Mesenchymal stem cell (in vitro differentiated cells and primary cell): ENCODE measurements at places on chromosomes 1 and 21.
A peak's percentile ranks its signal among the peaks of the same experiment; 100 is the strongest.

- DNase-seq = peak; percentile 18
Observed at GRCh38 chr1:113388621-113389358, 1.5 kb upstream of the MAGI3 start.

DNA sequence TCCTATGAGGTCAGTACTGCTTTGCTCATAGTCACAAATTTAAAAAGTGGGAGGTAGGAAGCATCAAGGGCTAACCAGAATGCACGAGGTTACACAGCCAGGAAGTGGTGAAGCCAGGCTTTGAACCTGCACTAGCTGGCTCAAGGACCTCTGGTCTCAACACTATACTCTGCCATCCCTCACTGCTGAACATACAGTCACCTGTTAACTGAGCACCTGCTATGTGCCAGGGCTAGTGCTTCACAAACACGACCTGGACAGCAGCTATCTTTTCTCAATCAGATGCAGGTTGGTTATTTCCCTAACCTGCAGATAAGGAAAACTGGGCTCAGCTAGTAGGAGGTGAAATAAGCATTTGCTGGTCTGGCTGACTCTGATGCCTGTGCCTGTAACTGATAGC, 73.0 kb downstream of the GLIS1 start:
- no peak for DNase-seq

DNA sequence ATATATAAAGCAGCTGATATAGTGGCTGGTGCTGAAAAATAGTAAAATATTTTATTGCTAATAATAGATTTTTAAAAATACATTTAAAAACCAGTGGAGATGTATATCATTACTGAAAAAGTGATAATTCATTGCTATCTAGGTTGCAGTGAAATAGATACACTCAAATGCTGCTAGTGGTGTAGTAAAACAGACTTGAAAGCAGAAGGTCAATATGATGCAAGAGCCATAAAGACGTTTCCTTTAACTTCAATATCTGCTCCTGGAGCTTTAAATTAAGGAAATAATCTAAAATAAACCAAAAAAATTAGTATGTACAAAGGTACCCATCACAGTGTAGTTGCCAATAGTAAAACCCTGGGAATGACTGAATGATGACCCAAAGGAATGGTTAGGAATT, 26.2 kb downstream of the RHEX start:
- DNase-seq = no peak

DNA sequence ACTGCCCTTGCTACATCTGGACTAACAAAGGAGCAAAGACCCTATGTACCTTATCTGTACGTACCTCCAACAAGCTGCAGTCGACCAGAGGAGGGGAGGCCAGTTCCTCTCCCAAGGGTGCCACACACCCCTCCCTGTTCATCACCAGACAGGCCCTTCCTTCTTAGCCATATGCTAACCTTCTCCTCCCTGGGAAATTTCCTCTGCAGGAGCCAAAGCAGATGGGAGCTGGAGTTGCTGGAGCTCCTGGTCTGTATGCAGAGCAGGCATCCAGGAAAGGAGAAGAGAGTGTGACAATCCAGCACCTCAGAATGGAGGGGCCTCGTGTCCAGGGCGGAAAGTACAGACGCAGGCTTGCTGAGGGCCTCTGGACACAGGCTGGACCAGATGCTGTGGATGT, 48.5 kb downstream of the C8B start:
- DNase-seq = no peak

DNA sequence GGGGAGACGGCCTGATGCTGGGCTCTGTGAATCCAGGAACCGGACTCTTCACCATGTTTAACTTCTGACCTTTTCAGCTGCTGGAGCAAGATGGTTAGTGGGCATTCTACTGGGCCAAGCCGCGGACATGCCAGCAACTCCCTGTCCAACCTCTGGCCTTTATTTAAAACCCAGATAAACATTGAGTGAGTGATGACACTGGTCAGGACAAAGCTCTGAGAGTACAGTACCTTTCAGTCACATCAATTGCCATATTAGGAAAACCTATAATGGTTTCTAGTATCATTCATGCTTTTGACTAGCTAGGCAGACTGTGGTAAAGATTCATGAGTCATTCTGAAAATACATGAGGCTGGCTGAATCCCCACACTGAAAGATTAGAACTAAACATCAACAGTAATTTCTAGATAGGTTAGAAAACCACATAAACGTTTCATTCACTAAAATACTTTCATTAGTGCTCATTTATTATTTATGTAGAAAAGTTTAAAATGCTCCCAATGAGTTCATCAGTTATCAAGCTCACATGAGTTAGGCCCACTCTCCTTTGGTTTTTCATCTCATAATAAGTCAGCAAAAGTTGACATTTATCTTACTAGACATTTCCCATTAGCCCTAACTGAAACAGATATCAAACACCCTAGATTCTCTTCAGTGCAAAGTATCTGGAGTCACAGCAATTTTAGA, 7.1 kb upstream of the ACTA1 start:
- DNase-seq = peak; percentile 75

DNA sequence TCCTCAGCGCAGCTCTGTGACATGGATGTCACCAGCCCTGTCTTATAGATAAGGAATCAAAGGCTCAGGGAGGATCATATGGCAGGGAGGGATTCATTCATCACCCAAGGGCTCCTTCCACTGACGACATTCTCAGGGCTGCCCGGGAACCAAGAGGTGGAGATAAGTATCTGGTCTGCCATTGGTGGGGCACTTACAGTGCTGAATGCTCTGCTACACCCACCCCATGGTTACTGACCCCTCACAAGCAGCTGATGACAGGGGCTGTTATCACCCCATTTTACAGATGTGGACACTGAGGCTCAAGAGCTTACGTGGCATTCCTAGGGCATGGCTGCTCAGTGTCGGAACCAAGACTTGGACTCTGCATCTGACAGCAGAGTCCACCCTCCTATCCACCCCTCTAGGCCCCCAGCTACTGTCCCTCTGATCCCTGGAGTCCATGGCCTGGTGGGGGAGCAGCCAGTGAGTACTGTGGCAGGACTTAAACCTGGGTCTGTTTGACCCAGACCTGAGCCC, 155.1 kb downstream of the PTPRU start:
- no peak for DNase-seq

GRCh38 chr1:102174259-102174863, 177.6 kb upstream of the OLFM3 start:
- DNase-seq = no peak

GRCh38 chr1:61184040-61184713, 101.8 kb downstream of the NFIA start:
- DNase-seq = no peak

- no peak for DNase-seq
Observed at GRCh38 chr1:83637009-83637408, 361.9 kb downstream of the TTLL7 start.

DNA sequence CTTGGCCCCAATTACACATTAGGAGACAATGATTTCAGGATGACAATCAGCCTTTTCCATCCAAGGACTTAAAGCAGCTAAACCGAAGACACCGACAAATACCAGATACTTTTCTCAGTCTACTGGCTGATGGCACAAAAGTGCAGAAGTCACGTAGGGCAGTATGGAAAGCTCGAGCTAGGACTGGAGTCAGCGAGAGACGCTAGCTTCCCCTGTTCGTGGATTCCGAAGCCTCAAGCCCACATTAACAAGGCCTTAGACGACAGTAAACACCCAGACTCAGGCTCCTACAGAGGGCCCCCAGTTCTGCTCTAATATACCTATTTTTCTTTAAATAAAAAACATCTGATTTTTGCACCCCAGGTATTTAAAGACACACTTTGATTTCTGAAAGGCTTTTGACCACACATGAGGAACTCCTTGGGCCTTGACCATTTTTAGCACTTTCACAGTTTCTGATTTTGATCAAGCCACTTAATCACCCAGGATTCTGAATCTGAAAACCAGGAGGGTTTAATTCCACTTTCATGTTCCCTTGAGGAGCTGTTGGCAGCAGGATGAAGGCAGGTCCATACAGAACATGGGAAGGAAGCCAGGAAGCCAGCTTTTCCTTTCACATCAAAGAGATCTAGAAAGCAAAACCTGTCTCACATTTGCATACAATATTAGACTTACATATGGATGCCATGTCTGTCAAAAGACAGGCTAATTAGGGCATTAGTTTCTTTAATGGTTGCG, 204.1 kb downstream of the GABPA start:
- DNase-seq = peak; percentile 22

- DNase-seq = peak; percentile 33
Observed at GRCh38 chr1:23719162-23719820, 24.0 kb upstream of the ELOA start.

DNA sequence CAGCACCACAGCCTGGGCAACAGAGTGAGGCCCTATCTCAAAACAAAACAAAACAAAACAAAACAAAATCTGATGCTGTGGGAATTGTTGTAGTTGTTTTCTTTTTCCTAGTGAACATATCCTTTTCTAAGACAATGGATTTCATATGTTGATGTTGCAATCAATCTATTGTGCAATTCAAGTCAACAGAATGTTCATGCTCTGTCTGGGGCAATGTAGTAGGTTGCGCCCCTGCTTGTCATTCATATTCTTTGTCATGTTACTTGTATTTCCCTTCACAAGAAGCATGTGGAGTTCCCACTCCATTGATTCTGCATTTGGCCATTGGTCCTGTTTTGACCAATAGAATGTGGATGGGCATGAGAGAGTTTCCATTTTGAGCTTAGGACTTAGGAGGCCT, 223.9 kb downstream of the DUSP10 start:
- DNase-seq = peak; percentile 20

DNA sequence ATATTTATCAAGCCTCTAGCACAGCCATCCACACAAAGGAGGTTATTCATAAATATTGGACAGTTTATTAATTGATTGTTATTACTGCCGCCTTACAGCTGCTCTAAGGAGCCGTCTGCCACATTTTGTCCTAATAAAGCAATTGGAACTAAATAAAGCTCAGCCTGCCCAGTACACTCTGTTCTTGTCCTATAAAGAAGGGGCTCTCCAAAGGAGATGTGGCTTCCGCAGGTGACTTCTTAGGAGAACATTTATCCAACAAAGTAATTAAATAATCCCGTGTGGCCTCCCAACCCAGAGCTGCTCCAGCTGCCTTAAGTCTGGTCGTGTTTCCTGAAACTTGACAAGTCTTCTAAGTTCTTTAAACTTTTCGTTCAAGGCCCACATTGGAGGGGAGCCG, 497.7 kb downstream of the NPHP4 start:
- DNase-seq = no peak

- DNase-seq = peak; percentile 77
Observed at GRCh38 chr1:212218911-212219310, 66.3 kb upstream of the PPP2R5A start.

DNA sequence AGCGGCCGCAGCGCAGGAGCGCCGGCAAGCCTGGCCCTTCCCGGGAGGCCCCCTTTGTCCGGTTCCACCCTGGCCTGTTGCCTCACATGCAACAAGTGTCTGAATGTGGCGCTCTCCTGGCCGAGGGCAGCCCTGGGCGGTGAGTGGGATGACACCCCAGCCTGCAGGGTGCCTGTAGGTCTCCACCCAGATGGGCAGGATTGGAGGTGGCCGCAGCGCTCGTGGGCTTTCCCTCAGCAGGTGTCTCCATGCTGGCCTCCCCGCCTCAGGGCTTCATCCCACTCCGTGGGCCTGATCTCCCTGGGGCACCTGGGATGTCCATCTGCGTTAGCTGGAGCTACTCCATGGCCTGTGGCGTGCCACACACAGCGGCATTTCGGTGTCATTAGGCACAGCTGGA, 1.5 kb downstream of the MIB2 start:
- no peak for DNase-seq

DNA sequence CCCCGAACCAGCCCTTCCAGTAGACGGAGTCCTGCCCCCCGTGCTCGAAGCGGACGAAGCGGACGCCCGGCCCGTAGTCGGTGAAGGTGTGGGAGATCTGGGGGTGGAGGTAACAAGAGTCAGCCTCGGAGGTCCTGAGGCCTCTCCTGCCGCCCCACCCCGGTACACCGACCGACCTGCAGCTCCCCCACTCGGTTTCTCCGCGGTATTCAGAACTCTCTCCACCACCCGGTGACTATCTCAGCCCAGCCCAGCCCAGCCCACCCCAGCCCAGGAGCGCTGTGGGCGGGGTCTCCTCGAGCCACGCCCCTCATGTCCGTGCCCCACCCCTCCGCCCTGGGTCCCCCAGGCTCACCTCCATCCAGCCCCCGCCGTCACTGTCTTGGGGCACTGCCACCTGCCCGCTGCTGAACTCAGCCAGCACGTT, 5.5 kb downstream of the FBXO2 start:
- no peak for DNase-seq

DNA sequence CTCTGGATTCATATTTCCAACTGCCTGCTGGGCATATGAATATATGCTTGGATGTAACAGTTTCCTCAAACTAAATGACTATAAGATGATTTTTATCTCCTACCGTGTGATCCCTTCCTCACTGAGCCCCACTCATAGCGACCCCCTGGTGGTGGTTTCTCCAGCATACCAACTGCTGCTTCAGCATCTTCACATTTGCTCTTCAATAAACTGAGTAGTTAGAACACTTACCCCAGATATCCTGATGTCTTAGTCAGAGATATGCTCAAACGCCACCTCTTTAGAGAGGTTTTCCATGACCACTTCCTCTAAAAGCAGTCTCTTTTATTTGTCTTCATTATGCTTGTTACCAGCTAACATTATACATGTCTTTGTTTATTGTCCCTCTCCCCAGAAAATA, 10.2 kb upstream of the HNRNPR start:
- no peak for DNase-seq
